ENCODE measurements at places on chromosomes 6 and 20.

DNA sequence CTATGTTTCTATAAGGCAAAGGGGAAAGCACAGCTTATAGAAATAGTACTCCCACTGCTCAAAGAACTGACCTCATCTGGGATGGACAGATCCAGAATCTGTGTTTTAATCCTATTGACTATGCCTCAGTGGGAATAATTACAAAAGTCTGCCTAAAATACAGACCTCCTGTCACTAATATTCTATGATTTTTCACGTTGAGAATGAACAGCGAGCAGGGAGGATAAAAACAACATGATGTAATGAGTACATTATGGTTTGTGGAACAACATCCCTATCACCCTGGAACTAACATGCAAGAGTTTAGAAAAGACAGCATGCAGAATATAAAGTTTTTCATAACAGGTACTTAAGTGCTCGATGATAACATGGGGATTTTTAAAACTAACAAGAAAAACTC is 53.9 kb downstream of the EPHA7 start:
- no peak for ATAC-seq

GRCh38 chr6:103784117-103784516 is 1075.6 kb downstream of the HACE1 start:
- no peak for ATAC-seq

DNA sequence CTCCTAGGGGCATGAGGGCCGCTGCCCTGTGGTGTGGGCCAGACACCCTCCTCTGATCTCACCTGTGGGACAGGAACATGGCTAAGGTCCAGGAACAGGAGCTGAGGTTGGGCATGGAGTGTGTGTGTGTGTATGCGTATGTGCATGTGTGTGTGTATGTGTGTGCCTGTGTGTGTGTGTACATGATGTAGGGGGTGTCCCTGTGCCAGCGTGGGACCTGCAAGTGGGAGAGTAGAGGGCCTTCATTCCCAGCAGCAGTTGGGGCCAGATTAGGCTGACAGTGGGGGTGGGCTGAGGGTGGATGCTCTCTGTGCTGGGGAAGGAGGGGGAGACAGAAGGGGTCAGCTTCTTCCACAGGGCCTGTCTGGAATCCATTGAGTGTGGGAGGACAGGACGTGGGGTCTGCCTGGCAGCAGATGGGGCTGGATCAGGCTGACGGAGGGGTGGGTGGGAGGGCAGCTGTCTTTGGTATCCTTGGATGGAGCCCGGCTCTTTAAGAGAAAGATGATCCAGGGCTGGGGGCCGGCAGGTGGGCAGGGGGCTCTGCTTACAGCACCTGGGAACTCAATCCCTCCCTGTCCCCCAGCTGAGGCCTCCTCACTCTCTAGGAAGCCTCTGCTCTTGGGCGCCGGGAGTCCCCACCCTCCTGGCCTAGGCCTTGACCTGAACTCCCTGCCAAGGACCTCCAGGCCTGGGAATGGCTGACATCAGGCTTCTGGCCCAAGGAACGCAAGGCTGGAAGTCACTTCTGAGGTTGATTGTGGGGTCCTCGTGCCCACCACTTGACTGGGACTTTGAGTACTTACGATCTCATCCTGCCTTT is 44.0 kb downstream of the SPDEF start:
- no peak for ATAC-seq

GRCh38 chr6:28727559-28728211 is 196.1 kb downstream of the TRIM27 start:
- no peak for ATAC-seq

GRCh38 chr6:33372526-33373123 is 19.0 kb upstream of the KIFC1 start:
- ATAC-seq: no peak

DNA sequence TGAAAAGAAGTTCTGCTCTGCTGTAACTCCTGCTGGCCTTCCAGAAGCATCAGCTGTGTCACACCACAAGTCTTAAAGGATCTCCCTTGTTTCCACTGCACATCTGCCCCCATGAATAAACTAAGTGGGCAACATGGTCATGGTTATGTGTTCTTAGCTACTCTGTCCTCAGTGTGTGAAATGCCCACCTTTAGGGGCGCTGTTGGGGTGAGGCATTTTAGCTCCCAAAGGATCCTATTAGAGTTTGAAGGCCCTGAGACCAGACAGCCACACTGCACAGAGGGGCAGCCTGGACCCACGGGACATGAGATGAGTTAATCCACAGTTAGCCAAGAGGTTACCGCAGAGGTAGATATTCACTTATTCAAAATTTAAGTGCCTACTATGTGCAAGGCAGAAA is 294.3 kb upstream of the QKI start:
- no peak for ATAC-seq

DNA sequence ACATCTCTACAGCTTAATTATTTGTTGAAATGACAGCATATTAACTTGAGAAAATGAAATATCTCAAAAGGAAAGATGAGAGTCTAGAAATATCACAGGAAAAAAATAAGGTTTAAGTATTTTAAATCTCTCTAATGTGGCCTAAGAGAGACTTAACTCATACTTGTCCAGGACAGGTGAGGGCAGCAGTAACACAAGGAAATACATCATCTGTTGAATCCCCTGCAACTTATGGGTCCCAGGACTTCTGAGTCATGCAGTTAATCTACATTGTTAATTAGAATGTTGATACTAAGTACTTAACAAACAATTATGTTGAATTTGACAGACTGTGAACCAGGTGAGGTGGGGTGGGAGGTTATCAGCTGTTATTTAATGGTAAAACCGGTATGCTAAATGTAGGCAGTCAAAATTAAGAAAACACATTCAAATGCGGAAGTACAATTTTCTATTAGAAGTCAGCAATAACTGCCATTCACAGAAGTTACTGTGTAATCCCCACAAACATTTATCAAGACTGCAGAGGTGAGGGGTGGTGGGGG is 87.9 kb downstream of the CEP57L1 start:
- ATAC-seq: no peak

GRCh38 chr20:40584130-40584809 is 104.8 kb downstream of the MAFB start:
- ATAC-seq: no peak

- no peak for ATAC-seq
Measured at GRCh38 chr20:38987777-38988176, 25.6 kb downstream of the DHX35 start.

- peak; percentile 20 for ATAC-seq
Measured at GRCh38 chr20:50969435-50969834, 10.8 kb downstream of the MOCS3 start.

- no peak for ATAC-seq
Measured at GRCh38 chr6:137522198-137522798, 28.1 kb upstream of the OLIG3 start.

- ATAC-seq: no peak
Measured at GRCh38 chr20:49938173-49939163, 2.3 kb downstream of the RNF114 start.

DNA sequence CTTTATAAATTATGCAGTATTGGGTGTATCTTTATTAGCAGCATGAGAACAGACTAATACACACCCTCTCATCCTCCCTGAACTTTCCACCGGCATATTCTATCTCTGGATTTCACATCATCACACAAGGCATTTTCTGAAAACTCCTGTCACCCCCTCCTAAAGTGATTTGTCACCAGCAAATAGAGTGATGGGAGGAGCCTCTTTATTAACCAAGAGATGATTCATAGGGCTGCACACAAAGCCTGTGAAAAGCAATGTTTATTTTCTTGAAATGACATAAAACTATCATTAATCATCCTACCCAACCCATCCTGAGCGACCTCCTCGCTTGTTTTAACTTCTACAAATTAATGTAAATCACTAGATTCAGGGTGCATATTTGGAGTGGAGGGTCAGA is 394.7 kb upstream of the SULF2 start:
- peak; percentile 57 for ATAC-seq

DNA sequence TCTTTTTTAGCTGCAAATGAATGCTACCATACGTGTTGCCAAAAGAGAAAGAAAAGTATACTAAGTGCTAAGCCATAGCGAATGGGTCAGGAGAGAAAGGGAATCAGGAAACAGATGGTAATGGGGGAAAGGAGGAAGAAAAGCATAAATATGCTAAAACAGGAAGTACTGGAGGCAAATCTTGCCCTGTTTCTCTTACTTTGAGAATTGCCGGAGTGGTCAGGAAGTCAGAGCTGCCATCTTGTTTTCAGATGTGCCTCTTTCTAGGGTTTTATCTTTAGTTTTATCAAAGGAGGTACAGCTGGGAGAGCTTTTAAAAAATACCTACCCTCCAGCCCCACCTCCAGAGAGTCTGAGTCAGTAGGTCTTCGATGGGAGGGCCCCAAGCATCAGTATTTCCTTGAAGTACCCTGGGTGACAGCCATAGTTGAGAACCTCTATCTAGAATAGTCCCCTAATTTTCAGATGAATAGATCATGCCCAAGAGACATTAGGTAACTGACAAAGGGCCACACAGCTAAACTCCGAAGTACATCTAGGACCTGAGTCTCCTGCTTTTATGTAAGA is 193.3 kb downstream of the CLIC5 start:
- ATAC-seq: no peak

DNA sequence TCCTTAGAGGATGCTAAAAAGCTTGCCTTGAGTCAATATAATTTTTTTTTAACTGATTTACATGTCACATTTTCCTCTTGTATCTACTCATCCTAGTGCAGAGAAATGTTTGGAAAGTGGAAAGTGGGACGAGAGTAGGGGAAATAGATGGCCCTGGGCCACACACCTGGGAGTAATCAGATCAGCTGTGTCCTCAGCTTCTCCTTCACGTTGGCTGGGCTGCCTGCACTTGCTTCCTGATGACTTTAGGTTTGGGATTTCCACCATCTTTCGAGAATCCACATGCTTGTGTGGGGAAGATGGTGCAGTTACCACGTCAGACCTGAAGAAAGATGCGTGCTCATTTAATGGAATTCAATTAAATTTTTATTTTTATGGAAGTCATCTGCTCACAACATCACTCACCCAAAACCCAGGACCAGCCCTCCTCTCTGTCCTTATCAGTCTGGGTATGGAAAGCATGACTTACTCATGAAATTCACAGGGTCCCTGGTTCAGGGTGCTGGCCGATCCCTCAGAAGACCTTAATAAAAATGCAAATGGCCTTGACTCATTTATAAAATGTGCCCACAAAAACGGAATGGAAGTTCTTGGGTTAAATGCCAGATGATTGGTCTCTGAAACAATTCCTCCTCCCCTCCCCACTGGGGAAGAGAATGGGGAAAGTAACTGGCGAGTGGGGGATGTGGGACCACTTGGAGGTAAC is 74.5 kb upstream of the TIAM2 start:
- no peak for ATAC-seq

DNA sequence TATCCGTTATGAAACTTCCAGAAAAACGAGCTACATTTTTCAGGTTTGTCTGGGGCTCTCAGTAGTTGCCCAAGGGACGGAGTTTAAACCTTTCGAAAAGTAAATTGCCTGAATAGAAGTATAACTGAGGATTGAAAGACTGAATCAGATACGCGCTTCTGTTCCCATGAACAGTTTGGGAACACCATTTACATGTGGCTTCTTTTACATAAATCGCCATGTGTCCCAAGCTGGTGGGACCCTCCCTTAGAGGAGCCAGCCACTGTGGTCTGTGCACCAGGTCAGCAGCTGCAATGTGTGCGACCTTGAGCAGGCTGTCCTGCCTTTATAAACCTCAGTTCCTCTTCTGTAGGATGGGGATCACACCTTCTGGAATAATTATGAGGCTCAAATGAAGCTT is 11.0 kb downstream of the ENTPD6 start:
- no peak for ATAC-seq

- no peak for ATAC-seq
Measured at GRCh38 chr20:6579417-6579816, 188.1 kb upstream of the BMP2 start.

- ATAC-seq: no peak
Measured at GRCh38 chr6:109093732-109094415, 772 bp downstream of the SESN1 start.

DNA sequence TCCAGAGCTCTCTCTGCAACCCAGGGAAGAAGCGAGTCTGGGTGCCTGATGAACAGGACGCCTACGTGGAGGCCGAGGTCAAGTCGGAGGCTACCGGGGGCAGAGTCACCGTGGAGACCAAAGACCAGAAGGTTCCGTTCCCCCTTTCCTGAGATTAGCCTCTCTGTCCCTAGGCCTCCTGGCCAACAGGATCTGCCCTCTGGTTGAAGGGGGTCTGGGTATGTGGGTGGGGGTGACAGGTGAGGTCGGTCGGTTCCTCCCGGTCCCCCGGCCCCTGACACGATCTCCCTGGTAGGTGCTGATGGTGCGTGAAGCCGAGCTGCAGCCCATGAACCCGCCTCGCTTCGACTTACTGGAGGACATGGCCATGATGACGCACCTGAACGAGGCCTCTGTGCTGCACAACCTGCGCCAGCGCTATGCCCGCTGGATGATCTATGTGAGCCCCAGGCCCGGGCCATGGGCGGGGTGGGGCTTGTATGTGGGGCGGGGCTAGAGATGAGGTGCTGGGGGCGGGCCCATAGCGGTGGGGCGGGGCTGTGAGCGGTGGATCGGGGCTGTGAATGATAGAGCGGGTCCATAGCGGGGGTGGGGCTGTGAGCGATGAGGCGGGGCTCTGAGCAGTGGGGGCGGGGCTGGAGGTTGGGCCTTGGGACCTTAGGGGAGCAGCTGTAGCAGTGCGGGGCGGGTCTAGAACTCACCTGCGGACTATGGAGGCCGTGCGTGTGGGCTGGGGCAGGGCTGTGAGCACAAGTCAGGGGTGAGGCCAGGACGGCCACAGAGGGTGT is 23.9 kb downstream of the MYH7B start:
- peak; percentile 6 for ATAC-seq

DNA sequence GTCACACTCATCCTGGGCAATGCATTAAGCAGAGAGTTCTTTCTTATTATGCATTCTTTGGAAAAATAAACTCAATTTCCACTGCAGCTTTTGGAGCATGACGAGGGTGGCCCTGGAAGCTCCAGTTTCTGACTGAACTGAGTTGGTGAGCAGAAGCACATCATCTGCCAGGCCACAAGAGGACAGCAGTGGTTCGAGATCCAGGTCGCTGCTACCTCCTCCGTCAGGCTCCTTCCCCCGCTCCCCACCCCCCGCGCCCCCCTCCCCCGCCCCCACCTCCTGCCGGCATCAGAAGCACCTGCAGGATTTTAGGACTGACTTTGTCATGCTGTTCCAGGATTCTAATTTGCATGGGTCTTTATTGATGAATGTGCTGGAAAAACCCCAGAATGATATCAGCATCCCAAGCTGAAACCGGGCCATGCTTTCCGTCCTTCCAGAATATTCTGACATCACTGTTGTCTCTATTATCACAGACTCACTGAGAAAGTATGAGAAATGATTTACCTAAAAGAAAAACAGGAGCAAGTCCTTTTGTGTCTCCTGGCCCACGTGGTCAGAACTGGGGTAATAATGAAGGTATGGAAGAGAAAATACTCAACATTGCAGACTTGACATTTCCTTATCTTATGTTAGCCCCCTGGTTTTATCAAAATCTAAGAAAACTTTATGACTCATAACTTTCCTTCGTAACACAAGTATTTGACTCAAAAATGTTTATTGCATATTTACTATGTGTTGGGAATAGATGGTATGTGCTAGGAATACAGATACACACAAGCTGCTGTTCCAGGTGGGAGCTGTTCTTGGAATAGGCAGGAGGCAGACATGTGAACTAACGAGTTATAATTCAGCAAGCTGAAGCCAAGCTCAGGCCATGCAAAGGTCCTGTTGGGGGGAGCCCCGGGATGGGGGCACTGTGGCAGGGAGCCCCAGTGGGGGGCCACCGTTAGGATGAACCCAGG is 220.2 kb upstream of the EXOC2 start:
- peak; percentile 73 for ATAC-seq

GRCh38 chr6:156850353-156850752 is 73.2 kb downstream of the ARID1B start:
- no peak for ATAC-seq

- no peak for ATAC-seq
Measured at GRCh38 chr6:128339635-128340450, 180.6 kb downstream of the PTPRK start.
